ENCODE measurements at places on chromosomes 6 and 20.

- DNase-seq = peak; percentile 41
Observed at GRCh38 chr6:6758915-6759654, 170.6 kb downstream of the LY86 start.

- DNase-seq = no peak
Observed at GRCh38 chr6:1591926-1592325, 17.8 kb upstream of the FOXC1 start.

- no peak for DNase-seq
Observed at GRCh38 chr6:19852927-19853326, 15.8 kb downstream of the ID4 start.

DNA sequence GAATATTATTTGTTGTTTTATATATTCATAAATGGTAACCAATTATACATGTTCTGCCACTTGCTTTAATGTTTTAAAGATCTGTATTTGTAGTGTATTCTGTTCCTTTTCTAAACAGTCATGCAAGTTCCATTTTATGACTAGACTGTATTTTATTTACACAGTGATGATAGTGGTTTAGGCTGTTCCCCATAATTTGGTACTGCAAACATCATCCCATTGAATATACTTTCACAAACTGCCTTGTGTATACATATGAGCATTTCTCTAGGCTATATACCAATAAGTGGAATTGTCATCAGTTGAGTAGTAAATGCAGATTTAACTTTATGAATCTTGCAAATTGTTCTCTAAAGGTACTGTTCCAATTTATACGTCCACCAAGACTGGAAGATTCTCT is 738.0 kb downstream of the EPHA7 start:
- no peak for DNase-seq

GRCh38 chr6:57248311-57248895 is 26.3 kb upstream of the RAB23 start:
- DNase-seq = no peak

GRCh38 chr6:100796049-100796823 is 84.9 kb downstream of the ASCC3 start:
- DNase-seq = no peak

GRCh38 chr6:91719414-91719813 is 1132.5 kb upstream of the MAP3K7 start:
- DNase-seq = no peak

DNA sequence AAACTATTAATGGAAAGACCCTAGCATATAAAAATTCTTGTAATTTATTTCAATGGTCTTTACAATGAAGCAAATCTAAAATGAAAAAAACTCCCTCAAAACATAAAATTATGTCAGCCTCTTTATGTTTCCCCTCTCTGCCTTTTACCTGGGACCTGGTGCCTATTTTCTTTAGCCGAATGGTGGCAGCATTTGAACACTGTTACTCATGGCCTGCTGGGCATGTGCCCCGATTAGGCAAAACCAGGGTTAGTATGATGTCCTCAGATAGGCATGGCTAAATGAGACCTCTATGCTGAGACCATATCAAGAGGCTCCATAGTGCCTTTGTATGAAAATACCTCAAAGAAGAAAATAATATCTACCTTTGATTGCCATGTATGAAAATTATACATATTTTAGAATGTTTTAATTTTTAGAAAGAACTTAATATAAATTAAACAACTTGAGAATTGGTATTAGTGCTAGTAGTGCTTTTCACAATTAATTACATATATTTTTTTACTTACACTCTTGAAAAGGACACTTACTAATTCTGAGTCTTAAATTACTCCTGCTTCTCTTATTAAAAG is 22.5 kb upstream of the C6orf58 start:
- DNase-seq = no peak

GRCh38 chr6:164842085-164842484 is 467.3 kb downstream of the C6orf118 start:
- DNase-seq = no peak

DNA sequence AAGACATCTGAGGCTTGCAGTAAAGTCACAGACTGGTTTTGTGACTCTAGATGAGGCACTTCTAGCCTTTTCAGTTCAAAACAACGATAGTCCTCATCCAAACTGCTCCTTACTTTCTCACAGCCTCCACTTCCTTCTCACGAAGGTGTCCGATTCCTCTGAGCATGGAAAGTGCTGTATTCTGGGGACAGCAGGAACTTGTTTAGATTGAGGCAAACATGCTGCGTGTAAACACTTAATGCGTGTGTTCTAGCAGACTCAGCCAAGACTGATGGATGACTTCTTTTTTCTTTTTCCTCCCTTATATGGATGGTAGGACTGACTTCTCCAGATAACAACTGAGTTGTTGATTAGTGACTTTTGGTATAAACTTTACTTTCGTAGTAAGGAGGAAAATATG is 80.2 kb upstream of the PRDM1 start:
- DNase-seq = no peak

GRCh38 chr20:3767110-3767426 is 485 bp downstream of the ADISSP start:
- no peak for DNase-seq

- no peak for DNase-seq
Observed at GRCh38 chr20:39381595-39381994, 419.5 kb downstream of the DHX35 start.

GRCh38 chr6:15489261-15489962 is 173.4 kb downstream of the DTNBP1 start:
- no peak for DNase-seq

GRCh38 chr6:106752641-106753040 is 123.3 kb downstream of the QRSL1 start:
- DNase-seq = no peak

DNA sequence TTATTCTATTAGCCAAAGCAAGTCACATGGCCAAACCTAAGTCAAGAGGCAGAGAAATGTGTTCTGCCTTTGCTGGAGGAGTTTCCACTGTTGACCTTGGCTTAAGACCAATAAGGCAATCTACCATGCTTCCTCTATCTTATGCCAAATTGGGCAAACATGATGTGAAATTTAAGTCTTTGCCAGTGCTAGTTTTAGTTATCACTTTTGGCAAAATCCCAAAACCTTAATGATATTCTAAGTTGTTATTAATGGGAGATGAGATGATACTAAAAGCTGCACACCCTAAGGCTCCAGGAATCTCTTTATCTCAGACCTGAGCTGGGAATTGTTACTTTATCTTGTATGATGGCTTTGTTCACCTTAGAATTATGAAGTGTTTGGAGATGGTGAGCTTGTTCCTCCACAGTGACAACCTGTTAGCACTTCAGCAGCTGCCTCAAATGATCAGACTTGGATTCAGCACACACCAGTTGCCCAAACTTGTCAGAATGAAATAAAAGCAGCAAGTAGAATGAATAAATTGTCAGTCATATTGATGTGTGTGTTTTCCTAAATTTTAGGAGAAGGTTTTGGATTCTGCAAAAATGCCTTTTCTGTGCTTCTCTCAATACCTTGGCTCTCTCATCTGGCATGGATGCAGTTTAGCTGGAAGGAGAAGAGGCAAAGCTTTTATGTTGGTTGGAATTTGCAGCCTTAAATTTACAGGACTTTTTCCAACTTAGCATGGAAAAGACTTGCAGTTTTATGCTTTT is 49.3 kb downstream of the RIN2 start:
- DNase-seq = no peak

DNA sequence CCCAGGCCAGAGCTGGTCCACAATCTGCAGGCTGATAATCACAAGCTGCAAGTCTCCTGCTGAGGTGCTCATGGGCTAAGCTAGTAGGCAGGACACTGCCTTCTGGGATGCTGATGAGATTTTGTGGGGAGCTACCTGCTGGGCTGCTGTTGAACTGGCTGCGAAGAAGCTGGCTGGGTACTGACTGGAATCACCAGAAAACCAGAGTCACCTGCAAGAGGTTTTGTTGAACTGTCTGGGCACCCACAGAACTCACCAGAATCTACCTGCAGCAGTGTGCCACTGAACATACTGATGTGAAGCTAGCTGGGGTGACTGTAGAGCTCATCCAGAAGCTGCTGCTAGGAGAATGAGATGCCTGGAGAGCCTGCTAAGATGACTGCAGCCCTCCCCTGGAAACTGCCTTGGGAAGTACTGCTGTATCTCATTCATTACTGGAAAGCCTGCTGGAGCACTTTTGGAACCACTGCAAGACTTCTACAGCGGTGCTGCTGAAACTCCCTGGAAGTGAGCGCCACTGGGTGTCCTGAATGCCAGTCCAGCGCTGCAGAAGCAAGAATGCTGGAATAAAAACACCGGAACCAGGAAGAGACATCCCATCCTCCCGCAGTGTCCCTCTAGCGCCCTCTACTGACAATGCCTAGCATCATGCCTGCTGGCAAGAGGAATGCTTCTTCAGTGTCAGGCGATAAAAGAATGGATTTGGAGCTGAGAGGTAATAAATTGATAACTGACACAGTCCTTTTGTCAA is 64.9 kb upstream of the ARHGAP18 start:
- DNase-seq = no peak

DNA sequence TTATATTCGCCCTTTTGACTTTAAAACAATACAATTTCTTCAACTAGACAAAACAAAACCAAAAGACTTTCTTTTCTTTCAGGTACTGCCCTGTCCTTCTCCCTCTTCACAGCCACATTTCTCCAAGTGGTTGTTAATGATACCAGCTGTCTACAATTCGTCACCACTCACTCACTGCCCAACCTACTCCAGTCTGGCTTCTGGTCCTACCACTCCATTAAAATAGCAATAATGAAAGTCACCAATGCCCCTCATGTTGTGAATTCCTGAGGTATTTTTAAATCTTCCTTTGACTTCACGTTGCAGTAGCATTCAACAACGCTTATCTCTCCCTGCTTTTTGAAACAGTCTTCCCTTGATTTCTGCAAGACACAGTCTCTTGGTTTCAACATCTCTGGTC is 11.6 kb upstream of the MAN1A1 start:
- no peak for DNase-seq

GRCh38 chr20:50013976-50014375 is 31.2 kb downstream of the SNAI1 start:
- DNase-seq = no peak

DNA sequence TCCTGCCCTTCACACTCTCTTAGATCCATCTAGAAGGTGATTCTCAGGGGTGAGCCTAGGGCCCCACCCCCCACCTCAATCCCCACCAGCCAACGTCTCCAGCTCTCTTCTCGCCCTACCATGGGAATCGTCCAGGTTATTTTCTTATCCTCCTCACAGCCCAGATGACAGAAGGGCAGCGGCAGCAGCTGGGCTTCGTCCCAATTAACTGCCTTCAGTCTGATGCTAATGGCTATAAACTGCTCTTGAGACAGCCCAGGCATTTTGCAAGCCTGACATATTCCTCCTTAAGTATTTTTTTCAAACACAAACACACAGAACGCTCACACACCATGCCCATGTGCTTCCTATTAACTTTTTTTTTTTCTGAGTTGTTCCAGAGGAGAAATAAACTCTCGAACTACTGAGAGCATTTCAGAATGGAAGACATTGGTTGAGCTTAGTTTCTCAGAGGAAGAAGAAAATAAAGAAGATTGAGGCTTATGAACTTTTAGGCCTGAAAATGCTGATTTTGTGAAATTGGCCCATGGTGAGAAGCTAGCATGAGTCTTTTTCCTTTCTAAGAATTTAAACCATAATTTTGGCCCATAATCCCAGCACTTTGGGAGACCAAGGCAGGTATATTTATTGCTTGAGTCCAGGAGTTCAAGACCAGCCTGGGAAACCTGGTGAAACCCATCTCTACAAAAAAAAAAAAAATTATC is 124.6 kb downstream of the EYA2 start:
- DNase-seq = no peak

GRCh38 chr6:121210943-121211342 is 123.3 kb downstream of the TBC1D32 start:
- no peak for DNase-seq

GRCh38 chr6:33410711-33411631 is at the start of gene PHF1:
TSS of gene PHF1 (plus strand) at chr6:33411014. CDS start at chr6:33412264, 1,250 bp downstream.
- peak; percentile 80 for DNase-seq

DNA sequence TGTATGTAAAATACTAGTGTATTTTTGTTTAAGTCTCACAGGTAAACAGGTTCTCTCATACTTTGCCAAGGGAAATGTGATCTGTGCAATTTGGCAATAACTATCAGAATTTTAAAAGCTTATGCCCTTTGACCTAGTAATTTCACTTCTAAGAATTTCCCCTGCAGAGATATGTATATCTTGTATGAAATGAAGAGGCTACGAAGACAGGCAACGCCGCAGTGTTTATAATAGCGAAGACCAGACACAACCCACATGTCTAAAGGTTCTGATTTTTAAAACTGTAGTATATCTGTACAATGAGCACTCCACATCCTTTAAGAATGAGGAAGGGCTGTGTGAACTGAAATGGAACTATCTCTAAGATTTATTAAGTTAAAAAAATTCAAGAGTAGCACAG is 7.5 kb downstream of the TRAF3IP2 start:
- DNase-seq = no peak

DNA sequence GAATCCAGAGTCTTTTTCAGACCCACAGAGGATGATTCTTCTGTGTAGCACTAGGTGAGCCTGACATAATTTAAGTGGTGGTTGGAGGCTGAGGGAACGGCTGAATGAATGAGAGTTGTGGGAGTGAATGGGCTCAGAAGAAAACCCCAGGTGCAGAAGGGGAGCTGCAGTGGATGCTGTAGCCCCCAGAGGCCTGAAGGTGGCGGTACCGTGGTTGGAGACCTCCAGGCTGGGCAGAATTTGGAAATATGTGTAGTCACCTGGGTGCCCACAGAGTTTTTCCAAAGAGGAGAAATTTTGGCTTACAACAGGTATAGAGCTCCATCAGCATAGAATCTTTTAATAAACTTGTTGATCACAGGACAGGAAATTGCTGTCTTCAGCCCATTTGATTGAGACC is 6.5 kb upstream of the RAET1G start:
- no peak for DNase-seq

- DNase-seq = no peak
Observed at GRCh38 chr6:22057962-22058361, 238.9 kb downstream of the PRL start.

DNA sequence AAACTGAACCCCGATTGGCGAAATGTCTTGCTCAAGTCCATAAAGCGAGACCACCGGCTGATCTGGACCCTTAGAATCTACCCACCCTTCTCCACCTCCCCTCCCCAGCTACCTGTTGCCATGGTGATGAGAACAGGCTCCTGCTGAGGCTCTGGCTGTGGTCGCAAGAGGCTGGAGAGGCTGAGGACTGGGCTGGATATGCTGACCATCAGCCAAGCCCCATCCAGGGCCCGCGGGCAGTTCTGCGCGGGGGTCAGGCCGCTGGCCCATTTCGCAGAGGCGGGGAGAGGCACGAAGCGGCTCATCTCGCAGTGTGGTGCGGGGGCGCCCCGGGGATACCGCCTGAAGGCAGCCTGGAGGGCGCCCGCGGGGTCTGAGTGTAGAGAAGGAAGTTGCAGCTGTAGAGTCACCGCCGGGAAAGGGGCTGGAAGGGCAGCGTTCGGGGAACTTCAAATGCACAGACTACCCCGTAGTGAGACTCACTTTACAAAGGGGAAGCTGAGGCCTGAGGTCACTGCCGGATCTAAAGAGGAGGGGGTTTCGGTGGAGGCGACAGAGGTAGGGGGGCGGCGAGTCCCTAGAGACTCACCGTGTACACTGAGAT is 671 bp downstream of the TAPBP start:
- DNase-seq = peak; percentile 38

Data from GM12892 (cell line).